ENCODE measurements at places on chromosomes 2 and 18.

- DNase-seq: no peak
Measured at GRCh38 chr2:202671317-202672035, 36.7 kb downstream of the FAM117B start.

DNA sequence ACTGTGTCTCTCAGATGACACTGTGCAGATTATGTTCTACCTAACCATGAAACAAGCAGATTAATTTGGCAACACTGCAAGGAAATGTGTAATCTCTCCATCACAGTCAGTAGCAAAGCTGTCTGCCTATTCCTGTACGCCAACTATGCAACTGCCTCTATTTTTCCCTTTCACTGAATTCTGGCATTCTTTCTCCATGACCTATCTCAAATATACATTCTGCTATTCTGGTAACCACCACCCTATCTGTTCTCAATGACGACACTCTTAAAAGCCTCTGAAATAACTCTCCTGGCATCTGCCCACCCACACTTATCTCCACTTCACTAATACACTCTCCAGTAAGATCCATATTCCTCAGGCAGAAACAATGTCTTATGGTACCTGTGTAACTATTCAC, 78.7 kb downstream of the ABCA12 start:
- no peak for DNase-seq

GRCh38 chr2:74278694-74279093, 64.5 kb downstream of the SLC4A5 start:
- no peak for DNase-seq

DNA sequence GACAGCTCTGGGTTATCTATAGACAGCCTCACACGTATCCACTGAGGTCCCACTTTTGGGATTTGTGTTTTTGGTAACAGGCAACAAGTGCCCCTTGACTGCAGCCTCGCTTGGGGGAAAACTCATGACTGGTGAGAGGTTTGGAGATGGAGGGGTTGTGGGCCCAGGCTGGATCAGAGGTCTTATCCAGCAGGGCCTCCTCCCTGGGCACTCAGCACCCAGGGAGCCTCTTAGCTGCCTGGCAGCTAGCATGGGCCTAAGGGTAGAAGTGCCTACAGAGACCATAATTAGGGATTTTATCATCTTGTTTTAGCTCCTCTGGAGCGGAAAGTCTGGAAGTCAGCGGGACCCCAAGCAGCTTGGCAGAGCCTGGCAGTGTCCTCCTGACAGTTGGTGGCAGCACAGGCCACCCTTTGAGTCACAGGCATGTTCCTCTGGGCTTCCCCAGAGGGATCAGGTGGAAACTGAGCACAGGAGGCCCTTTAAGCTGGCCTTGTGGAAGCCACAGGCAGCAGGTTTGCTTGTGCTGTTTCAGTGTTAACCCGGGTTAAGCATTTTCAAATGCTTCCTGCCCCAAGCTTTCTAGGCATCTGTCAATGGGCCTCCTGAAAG, 143.1 kb downstream of the KCTD1 start:
- DNase-seq: no peak

DNA sequence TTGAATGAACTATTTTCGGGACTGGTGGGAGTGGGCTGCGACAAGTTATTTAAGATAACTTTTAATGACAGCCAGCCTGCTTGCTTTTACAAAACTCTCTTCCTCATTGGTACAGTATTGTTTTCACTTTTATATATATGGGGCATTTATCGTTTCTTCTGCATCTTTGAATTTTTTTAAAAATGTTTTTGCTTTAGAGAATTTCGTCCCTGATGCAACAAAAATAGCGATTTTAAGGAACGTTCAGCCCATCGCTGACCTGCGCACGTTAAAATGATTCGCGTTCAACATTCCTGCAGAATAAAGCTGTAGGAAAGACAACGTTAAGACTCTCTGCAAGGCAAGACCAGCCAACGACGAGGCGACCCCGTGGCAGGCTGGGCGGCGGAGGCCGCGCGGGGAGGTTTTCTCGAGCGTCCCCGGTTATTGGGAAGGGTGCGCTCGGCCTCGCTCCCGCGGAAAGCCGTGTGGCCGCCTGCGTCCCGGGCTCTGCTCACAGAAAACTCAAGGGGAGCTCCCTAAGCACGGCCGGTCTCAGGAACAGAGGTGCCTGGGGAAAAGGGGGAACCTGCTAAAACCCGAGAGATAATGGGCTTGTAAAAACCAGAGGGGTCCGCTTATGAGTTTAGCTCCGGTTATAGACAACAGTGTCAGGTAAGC, 3.0 kb downstream of the PAX8 start:
- no peak for DNase-seq

- no peak for DNase-seq
Measured at GRCh38 chr18:50162486-50163304, 32.3 kb downstream of the MYO5B start.

- DNase-seq: no peak
Measured at GRCh38 chr2:81078631-81079030, 774.1 kb upstream of the LRRTM1 start.

DNA sequence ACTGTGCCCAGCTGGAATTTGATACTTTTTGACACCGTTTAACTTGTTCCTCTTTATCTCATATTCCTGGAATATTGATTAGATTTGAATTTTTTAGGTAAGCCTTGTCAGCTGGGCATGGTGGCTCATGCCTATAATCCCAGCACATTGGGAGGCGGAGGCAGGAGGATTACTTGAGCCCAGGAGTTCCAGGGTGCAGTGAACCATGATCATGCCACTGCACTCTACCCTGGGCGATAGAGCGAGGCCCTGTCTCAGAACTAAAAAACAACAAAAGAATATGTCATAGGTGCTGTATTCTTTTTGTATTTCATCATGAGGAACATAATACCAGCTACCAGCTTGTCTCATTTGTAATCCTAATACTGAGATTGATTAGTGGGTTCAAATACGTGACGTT, 90.3 kb downstream of the ZNF532 start:
- DNase-seq: no peak

DNA sequence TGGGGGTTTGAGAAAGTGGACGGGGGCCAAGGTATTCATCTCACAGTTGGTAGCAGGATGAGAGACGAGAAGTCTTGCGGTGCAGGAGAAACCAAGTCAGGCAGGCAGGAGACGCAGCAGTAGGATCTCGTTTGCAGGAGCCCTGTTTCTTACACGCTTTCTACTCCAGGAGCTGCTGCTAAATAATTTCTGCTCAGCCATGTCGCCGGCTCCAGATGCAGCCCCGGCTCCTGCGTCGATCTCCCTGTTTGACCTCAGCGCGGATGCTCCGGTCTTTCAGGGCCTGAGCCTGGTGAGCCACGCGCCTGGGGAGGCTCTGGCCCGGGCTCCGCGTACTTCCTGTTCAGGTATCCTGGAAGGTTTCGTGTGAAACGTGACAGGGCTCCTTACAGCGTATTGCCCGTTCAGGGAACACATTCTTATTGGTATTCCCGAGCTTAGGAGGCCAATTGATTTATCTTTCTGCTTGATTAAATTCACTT, 494 bp downstream of the ANKZF1 start:
- no peak for DNase-seq

DNA sequence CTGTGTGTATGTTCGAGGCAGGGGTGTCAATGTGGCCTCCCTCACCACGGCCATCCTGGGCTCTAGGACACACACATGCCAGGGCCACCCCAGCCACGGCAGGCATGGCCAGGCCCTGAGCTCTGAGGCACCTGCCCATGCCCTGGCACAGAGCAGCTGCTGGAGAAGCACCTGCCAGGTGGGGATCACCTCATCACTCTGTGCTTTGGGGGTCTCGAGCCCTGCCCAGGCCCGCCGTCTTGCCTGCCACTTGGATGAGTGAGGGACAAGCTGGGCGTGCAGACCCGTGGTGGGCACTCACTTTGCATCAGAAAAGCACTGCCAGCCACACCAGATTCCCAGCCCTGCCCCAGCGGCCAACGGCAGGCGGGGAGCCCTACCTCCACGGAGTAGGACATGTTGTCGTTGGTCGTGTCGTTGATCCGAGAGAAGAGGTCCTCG, 33.1 kb downstream of the KIF1A start:
- DNase-seq: no peak
